ENCODE measurements at places on chromosomes 2 and 18. TPM values are rescaled to one million over a fixed set of nuclear protein-coding genes. Genes with fewer than 3 reads are reported as not detected.
A peak's percentile ranks its signal among the peaks of the same experiment; 100 is the strongest.

LRATD1 gene
- total RNA-seq: 0.57 TPM

C18orf63 gene
- total RNA-seq: not detected

DNA sequence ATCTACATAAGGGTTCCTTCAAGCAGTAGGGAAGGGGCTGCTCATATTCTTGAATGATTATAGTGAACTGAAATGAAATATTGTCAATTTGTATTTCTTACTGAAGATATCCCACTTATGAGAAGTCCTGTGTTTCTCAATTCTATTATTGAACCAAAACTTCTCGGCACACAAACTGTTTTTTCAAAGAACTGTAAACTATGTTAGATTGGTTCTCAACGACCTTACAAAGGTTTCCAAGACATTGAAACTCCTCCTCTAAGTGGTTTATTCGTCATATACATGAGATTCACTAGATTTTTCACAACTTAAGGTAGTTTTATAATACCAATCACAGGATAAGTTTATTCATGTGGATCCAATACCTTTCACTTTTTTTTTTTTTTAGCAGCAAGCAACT, 1.4 kb downstream of the CCL20 start:
- DNase-seq: no peak

DNA sequence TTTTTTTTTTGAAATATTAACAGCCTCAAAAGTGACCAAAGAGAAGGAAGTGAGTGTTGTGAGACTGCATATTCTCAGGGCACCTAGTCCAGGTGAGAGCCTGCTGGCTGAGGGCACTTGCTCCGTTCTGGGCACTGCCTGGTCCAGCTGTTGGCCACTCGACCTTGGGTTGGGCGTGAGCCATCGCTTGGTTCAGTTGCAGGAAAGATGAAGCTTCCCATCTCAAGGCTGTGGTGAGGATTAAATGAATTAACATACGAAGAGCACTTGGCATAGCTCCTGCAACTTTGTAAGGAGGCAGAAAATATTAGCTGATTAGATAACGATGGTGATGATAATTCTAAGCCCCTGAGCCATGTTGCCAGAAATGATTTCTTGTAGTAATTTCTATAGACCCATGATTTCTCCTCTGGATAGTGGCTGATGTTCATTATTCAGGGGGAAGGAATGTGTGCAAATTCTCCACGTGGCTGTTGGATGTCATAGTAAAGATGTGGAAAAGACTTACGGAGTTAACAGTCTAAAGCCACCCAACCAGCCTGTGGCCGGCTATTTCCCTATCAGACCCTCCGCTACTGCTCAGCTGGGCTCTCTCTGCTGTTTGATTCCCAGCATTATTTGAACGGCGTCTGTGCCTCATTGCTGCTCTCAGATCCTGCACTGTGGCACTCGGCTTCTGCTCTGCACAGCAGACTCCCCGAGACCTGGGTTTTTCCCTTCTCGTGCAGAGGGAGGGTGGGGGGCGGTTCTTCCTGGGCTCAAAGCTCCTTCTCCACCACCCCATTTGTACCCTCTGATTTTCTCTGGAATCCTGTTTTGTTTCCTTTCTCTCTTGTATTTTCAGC, 221.1 kb downstream of the GALR1 start:
- no peak for DNase-seq

GYPC gene
- 4.1 TPM for total RNA-seq

GRCh38 chr2:48946449-48947048, 191.0 kb upstream of the LHCGR start:
- DNase-seq: peak; percentile 48

DNA sequence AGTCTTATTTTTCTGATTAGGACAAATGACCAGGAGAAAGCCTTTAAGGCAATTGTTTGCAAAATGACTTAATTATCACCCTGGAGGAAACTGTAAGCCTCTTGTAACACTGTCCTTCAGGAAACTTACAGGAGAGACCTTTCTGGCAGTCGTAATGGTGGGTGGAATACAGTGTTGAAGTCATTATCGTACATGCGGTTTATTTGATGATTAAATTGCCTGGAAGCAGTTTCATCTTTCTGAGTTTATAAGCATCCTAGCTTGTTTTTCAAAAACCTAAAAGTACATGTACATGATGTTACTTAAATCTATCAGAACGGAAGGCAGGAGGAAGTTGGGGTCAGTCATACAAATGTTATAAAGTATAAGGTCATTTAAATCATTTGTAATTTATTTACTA, 86.2 kb upstream of the RAB27B start:
- DNase-seq: peak; percentile 50

PLGLB1 gene
- not detected for total RNA-seq

MOGAT1 gene
- not detected for total RNA-seq

DNA sequence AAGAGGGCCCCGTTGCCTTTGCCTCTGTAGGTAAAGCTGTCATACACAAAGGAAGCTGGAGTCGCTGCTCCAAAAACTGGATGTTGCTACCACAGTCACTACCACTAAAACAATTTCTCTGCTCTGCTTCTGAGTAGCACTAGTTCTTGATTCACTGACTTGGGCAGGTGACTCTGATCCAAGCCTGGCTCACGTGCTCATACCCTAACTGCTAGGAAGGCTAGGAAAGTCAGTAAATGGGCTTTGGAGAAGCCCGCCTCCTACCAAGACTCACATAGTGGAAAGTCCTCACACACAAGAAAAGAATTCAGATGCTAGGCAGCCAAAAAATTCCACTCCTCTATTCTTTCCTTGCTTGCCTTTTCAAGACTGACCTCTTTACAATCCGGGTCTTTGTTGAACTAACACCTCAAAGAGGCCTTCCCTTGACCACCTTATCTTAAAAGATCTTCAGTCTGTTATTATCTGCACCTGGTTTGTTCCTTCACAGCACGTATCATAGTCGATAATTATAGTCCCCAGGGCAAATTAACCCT, 11.4 kb upstream of the DYNC1I2 start:
- no peak for DNase-seq

DNA sequence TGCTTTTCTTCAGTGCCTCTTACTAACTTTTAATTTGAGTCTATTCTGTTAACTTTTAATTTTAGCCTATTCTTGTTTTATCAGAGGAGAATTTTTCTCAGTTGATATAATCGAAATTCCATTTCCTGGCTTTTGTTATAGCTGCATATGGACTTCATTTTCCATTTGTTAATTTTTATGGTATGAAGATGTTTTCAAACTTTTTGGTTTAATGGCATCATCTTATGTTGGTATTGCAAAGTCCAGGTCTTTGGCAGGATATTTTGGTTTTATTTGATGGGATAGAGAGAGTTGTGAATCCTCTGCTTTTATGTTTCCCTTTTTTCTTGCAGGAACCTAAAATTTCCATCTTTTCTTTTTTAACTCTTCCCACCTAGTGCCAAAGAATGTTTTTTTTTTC, 70.9 kb upstream of the RAPGEF4 start:
- DNase-seq: no peak
